Cardiac muscle cell (in vitro differentiated cells and primary cell): ENCODE measurements at places on chromosomes 2 and 18. TPM values are rescaled to one million over a fixed set of nuclear protein-coding genes. Genes with fewer than 3 reads are reported as not detected.

DNA sequence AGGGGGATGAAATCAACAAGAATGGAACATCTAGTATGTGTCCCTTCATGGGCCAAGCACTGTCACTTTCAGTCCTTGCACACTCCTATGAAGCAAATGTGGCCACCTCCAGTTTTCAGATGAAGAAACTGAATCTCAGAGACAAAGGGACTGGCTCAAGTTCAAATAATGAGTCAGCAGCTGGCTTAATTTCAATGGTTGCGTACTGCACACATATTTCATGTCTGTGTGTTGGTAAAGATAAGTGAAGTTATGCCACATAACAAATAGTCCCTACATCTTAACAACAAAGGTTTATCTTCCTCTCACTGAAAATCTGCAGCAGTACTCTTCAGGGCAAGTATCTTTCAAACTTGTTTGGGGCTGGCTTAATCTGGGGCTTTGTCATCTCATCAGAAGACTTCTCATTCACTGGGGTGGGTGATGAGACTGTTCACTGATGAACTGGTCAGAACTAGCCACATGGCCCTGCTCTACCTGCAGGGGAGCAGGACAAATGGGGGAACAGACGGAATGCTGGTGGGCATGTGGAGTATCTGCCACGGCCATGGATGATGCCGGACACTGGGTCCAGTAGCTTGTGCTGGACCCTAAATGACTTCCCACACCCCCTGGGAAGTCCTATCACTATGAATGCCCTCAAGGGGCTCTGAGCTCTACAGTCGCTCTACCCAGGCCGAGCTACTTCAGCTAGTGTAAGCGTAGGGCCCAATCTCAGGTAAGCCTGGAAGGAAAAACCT lies 263.2 kb downstream of the CYP26B1 start:
- H3K36me3 ChIP-seq, result no peaks in the 10 kb centered on the region
- H3K27me3 ChIP-seq, result no peaks in the 10 kb centered on the region
- DNase-seq, result peak; percentile 92
- no peaks in the 10 kb centered on the region for H3K4me1 ChIP-seq
- H3K27ac ChIP-seq, result no peak overlapping the region
- no peak overlapping the region for H3K4me3 ChIP-seq

Gene PTCD3
- 107 and 180 TPM in 2 replicates for total RNA-seq

DNA sequence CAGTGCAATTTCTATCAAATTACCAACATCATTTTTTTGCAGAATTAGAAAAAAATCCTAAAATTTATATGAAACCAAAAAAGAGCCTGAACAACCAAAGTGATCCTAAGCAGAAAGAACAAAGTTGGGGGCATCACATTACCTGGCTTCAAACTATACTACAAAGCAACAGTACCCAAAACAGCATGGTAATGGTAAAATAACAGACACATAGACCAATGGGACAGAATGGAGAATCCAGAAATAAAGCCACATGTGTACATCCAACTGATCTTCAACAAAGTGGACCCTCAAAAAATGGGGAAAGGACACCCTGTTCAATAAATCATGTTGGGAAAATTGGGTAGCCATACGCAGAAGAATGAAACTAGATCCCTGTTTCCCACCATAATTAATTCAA lies 245.7 kb upstream of the CTAGE1 start:
- no peak overlapping the region for H3K4me3 ChIP-seq
- H3K27me3 ChIP-seq, result no peaks in the 10 kb centered on the region
- no peaks in the 10 kb centered on the region for H3K36me3 ChIP-seq
- no peak for DNase-seq

Gene IL36RN
- not detected in 2 replicates for total RNA-seq

Gene UBR3
- total RNA-seq, result 31.8 and 53.1 TPM in 2 replicates

GRCh38 chr18:13541621-13542519 lies 184.5 kb downstream of the FAM210A start:
- no peaks in the 10 kb centered on the region for H3K27me3 ChIP-seq
- DNase-seq, result no peak
- H3K4me1 ChIP-seq, result no peaks in the 10 kb centered on the region
- no peaks in the 10 kb centered on the region for H3K36me3 ChIP-seq
- H3K4me3 ChIP-seq, result no peak overlapping the region

Gene UGT1A3
- total RNA-seq, result not detected in 2 replicates

GRCh38 chr2:21382701-21383520 lies 259.1 kb downstream of the TDRD15 start:
- no peak overlapping the region for H3K4me3 ChIP-seq
- no peak overlapping the region for H3K27ac ChIP-seq
- H3K27me3 ChIP-seq, result no peaks in the 10 kb centered on the region
- DNase-seq, result no peak
- no peaks in the 10 kb centered on the region for H3K36me3 ChIP-seq

DNA sequence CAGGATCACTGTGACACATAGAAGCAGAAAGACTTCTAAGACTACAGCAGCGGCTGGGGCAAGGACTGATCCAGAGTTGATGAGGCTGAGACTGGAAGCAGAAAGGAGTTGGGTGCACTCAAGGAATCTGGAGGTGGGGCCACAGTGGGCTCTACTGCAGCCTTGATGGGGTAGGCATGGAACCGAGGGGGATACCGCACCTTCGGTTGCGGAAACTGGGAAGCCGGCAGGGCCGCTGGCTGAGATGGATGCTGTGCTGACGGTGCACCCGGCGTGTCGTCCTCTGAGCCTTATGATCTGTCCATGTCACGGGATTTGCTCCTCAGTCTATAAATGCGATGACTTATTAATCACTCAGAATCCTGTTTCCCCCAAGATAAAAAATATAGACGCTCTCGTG lies 473.5 kb upstream of the MYT1L start:
- no peak overlapping the region for H3K27ac ChIP-seq
- H3K27me3 ChIP-seq, result no peaks in the 10 kb centered on the region
- no peaks in the 10 kb centered on the region for H3K36me3 ChIP-seq
- no peak for DNase-seq
- H3K4me1 ChIP-seq, result no peaks in the 10 kb centered on the region
- no peak overlapping the region for H3K4me3 ChIP-seq

GRCh38 chr2:47272031-47272864 lies 117.1 kb upstream of the STPG4 start:
- H3K36me3 ChIP-seq, result no peaks in the 10 kb centered on the region
- H3K27ac ChIP-seq, result no peak overlapping the region
- no peaks in the 10 kb centered on the region for H3K4me1 ChIP-seq

Gene TRABD2A
- not detected in 2 replicates for total RNA-seq

GRCh38 chr2:231409776-231410175 lies 14.3 kb downstream of the B3GNT7 start:
- H3K27ac ChIP-seq, result no peak overlapping the region
- no peaks in the 10 kb centered on the region for H3K27me3 ChIP-seq
- H3K4me3 ChIP-seq, result no peak overlapping the region
- H3K4me1 ChIP-seq, result peaks cover 19% of the 10 kb centered on the region

Gene CEP192
- 14.4 and 26.3 TPM in 2 replicates for total RNA-seq

Gene LRRC30
- not detected in 2 replicates for total RNA-seq

Gene PARD3B
- total RNA-seq, result 4.5 and 8.5 TPM in 2 replicates

DNA sequence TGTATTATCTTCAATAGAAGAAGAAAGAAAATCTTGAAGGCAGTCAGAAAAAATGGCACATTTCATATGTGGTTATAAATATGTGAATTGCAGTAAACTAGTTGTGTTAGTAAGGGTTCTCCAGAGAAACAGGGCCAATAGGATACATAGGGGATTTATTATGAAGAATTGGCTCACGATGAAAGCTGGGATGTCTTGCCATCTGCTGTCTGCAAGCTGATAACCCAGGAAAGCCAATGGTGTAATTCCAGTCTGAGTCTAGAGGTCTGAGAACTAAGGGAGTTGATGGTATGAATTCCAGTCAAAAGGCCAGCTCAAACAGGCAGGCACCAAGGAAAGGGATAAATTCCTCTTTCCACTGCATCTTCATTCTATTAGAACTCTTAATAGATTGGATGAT lies 362.4 kb downstream of the KCNJ3 start:
- no peak for DNase-seq
- H3K36me3 ChIP-seq, result no peaks in the 10 kb centered on the region
- H3K27me3 ChIP-seq, result no peaks in the 10 kb centered on the region

DNA sequence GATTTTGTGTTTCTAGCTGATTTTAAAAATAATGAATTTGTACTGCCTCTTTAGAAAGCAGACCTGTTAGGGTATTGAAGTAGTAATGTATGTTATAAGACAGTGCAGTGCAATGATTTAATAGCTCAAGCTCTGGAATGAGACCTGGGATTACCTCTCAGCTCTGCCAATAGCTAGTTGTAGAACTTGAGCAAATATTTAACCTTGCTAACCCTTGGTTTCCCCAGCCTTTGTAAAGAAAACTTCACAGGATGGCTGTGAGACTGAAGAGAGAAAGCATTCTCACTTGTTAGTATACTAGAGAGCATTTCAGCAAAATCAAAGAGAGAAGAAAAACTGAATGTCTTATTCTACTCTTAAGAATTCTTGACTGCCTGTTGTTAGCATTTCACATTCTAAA lies 293.9 kb downstream of the KIAA1328 start:
- no peaks in the 10 kb centered on the region for H3K27me3 ChIP-seq
- no peaks in the 10 kb centered on the region for H3K36me3 ChIP-seq
- no peak for DNase-seq
- H3K4me1 ChIP-seq, result no peaks in the 10 kb centered on the region
- no peak overlapping the region for H3K27ac ChIP-seq

Gene COX7A2L
- total RNA-seq, result 152 and 160 TPM in 2 replicates
